Stimulated activated CD8-positive, alpha-beta memory T cell treated with anti-CD3 and anti-CD28 coated beads, Interleukin-12 subunit alpha, Interleukin-12 subunit beta, amount 100 ng/mL, for 1 hour (primary cell): ENCODE measurements at places on chromosomes 7 and 10.

GRCh38 chr10:4332764-4333458 lies 493.1 kb upstream of the AKR1E2 start:
- no peak for DNase-seq

GRCh38 chr7:90988996-90989765 lies 275.1 kb upstream of the FZD1 start:
- no peak for DNase-seq

DNA sequence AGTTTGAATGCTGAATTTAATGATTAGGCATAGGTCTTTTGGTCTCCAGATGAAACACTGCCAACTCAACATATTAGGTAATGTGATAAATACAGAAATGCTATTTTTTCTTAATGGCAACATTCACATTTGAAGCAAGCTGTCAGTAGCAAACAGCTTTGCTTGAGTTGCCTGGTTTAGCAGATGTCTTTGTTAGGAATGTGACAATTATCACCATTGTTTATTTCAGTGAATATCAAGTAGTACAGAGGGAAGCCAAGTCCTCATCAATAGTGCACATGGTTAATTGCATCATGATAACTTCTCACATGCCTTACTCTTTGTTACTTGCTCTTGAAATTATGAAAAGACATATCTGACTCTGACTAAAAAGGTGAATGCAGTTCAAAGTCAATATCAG lies 23.7 kb upstream of the SEPTIN7 start:
- no peak for DNase-seq

GRCh38 chr7:11843113-11843765 lies 11.2 kb upstream of the THSD7A start:
- DNase-seq: no peak

- no peak for DNase-seq
Observed at GRCh38 chr10:87661861-87662785, 2.4 kb downstream of the PAPSS2 start.

DNA sequence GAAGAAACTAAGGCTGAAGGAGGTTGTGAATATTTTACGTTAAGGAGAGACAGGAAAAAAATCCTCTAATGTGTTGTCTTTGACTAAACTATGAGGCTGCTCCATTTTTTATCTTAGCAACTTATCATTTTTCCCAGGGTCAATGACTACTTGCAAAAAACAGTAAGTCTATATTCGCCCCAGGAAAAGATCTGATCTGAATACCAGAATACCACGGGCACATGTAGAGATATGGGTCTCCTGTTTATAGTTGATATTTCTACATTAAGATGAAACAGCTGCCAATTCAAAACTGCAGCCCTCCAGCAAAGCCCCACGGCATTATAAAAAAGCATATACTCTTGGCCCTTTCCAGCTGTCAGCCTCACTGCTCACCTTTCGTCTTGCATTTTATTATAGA lies 358.4 kb downstream of the SH2D4B start:
- no peak for DNase-seq

GRCh38 chr7:80278737-80279136 lies 144.1 kb downstream of the GNAI1 start:
- DNase-seq: no peak

- DNase-seq: no peak
Observed at GRCh38 chr7:111074748-111075146, 16.2 kb upstream of the LRRN3 start.

- no peak for DNase-seq
Observed at GRCh38 chr10:11414314-11415038, 197.0 kb downstream of the USP6NL start.
